ENCODE measurements at places on chromosomes 6 and 20.

DNA sequence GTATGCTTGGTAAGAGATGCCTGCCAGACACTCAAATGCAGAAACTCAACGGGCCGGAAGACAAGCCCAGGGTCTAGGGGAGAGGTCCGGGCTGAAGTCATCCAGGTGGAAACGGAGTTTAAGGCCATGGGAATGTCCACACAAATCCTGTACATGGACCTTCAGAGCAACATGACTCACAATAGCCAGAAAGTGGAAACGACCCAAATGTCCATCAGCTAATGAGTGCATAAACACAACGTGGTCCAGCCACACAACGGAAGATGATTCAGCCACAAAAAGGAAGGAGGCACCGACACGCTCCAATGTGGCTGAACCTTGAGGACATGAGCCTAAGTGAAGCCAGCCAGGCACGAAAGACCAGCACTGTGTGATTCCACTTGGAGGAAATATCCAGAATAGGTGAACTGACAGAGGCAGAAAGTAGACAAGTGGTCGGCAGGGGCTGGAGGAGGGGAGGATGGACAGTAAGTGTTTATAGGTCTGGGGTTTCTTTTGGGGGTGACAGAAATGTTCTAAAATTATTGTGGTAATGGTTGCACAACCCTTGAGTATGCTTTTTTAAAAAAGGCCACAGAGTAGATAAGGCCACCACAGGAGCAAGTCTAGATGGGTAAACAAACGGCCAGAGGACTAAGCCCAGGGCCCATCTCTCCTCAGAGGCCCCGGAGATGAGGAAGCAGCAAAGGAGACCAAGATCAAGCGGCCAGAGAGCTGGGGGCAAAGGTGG is 105.6 kb downstream of the PREX1 start:
- H3K4me1 ChIP-seq: peaks cover 12% of the 10 kb centered on the region
- H3K27ac ChIP-seq: no peak overlapping the region
- H3K4me3 ChIP-seq: no peak overlapping the region
- H3K36me3 ChIP-seq: peaks cover 9% of the 10 kb centered on the region
- no peak for DNase-seq

- H3K27me3 ChIP-seq: peaks cover 26% of the 10 kb centered on the region
- H3K36me3 ChIP-seq: no peaks in the 10 kb centered on the region
- DNase-seq: no peak
- H3K4me1 ChIP-seq: 0 out of 2 replicates have a peak, but pooled peaks cover 2% of the 10 kb centered on the region
Observed at GRCh38 chr20:59771506-59772372, 161.7 kb downstream of the SYCP2 start.

- H3K4me1 ChIP-seq: peaks cover 18% of the 10 kb centered on the region
- no peak overlapping the region for H3K4me3 ChIP-seq
- DNase-seq: no peak
- H3K36me3 ChIP-seq: no peaks in the 10 kb centered on the region
- H3K27ac ChIP-seq: no peak overlapping the region
Observed at GRCh38 chr6:5968817-5969734, 37.6 kb downstream of the NRN1 start.

DNA sequence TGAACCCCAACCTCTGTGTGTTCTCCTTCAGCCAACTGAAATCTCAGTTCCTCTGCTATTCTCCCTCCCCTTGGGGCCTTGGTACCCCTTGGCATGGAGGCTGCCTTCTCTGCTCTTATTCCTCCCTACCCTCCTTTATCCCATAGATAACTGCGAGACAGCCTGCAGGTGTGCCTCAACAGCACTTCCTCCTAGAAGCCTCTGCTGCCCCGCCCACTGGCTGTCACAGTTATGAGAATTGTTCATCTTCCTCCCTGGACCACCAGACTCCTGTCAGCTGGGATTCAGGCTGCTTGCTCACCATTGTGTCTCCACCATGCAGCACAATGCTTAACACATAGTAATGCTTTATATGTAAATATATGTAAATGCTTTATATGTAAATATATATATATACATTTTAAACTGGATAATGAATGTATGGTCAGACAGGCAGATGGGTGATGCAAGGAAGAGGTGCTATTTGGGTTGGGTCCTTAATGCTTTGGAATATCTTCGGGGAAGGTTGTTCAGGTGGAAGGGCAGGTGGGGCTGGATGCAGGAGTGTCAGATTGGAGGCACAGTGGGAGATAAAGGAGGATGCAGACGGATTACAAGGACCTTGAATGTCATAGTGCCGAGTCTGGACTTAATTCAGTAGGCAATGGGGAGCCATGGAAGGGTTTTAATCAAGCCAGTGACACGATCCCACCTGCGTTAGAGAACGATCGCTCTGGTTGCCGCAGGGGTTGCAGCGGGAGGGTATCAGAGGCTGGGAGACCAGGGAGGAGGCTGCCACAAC is 4.9 kb downstream of the CDH22 start:
- H3K4me3 ChIP-seq: no peak overlapping the region
- H3K4me1 ChIP-seq: no peaks in the 10 kb centered on the region
- DNase-seq: no peak
- peaks cover 35% of the 10 kb centered on the region for H3K27me3 ChIP-seq
- H3K27ac ChIP-seq: no peak overlapping the region

DNA sequence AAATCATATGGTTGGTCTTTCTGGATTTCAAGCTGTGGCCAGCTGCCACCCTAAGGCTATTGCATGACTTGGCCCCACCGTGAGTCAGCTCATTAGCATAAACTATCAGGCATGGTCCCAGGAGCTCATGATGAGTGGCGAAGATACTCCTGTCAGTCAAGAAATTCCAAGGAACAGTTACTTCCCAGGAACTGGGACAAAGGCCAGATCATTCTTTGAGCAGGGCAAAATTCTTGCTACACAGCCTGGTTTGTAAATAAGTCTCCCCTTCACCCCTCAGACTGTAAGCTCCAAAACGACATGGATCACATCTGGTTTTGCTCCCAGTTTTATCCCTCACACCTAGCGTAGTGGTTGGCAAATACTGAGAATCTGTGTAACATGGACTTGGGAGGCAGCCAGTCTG is 33.0 kb upstream of the KIAA1586 start:
- no peak for DNase-seq
- no peak overlapping the region for H3K4me3 ChIP-seq
- H3K4me1 ChIP-seq: no peaks in the 10 kb centered on the region
- H3K27ac ChIP-seq: no peak overlapping the region
